ENCODE measurements at places on chromosomes 1 and 21.

DNA sequence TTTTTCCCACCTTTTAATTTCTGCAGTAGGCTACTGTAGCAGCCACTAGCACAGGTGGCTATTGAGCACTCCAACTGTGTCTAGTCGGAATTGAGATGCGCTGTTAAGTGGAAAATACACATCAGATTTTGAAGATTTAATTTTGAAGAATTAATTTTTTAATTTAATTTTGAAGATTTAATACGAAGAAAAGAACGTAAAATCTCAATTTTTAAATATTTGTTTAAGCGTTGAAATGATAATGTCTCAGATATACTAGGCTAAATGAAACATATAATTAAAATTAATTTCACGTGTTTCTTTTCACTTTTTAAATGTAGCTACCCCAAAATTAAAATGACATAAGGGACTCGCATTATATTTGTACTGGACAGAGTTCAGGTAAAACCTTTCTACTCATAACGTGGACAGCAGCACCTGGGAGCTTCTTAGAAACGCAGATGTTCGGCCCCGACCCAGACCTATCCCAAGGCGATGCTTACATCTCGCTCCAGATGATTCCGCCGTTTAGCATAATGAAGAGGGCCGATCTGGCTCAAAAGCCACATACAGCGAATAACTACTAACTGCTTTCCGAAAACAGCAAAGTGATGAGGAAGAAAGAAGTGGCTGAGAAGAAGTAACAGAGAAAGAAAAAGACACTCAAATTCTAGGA is 717 bp downstream of the CRYZL1 start:
- DNase-seq: no peak

GRCh38 chr1:114153261-114154145 is at the start of gene SYT6:
TSS of gene SYT6 (minus strand) at chr1:114153869. CDS start at chr1:114153772, 97 bp downstream.
- DNase-seq: no peak

GRCh38 chr21:29568020-29568697 is 269.4 kb downstream of the BACH1 start:
- DNase-seq: no peak

GRCh38 chr1:199641531-199641930 is 386.0 kb upstream of the NR5A2 start:
- no peak for DNase-seq

GRCh38 chr1:59079434-59080140 is 217.3 kb upstream of the FGGY start:
- no peak for DNase-seq

- peak; percentile 60 for DNase-seq
These were observed 5.7 kb upstream of the ZNF683 start for GRCh38 chr1:26378088-26378878.

DNA sequence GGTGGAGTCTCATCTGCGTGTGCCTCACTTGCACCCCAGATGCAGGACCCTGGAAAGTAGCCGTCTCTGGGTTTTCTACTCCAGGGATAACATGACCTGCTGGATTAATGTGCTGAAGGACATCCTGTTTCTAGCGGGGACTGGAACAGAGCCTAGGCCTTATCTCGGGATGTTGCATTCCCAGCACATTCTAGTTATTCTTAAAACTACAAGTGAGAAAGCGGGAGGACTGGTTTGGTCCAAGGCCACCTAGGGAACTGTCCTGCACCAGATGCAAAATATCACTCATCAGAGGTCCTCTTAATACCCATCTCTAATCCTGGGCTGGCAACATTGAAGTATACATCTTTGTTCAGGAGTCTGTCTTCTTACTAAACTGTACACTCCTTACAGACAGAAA is 179.9 kb downstream of the ZC3H11B start:
- DNase-seq: no peak

All from activated naive CD4-positive, alpha-beta T cell treated with anti-CD3 and anti-CD28 coated beads, Interleukin-2, amount 50 U/mL, for 16 hours (primary cell).